ENCODE measurements at places on chromosomes 1 and 21.

DNA sequence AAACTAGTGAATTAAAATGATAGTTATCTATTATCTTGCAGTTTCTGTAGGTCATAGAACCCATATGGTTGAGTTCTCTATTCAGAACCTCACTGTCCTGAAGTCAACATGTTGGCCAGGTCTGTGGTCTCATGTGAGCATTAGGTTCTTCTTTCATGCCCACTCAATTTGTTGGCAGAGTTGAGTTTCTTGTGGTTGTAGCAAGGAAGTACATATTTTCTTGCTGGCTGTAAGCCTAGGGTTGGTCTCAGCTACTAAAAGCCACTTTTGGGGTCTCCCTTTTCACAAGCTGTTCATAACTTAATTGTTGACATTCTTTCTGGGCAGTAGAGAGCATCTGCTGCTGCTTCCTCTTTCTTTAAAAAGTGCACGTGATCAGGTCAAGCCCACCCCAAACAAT lies 1165.1 kb upstream of the NCAM2 start:
- no peak for DNase-seq

DNA sequence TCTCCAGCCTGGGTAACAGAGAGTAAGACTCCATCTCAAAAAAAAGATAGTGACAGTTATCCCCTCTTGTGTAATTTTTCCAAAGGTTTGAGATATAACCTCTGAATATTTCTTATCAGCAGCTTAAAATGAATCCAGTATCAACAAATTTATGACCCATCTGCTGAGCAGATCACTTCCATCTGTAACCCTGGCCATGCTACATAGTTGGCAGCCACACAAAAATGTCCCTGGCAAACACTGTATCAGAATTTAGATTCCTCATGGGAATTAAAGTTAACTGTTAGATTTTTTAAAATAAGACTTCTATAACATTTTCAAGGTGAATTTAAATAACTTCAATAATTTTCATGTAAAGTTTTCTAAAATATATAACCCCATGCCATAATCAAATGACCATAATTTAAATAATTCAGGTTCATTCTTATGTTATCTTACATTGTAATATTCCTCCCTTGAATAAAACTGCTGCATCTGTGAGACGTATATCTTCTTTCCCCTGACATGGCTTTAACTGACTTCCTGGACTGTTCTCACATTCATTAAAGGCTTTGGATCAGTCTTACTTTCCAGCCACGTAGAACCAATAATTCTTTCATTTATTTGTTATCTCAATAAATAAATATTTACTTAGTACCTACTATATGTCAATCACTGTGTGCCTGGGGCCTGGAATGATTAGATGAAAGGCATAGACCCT lies 5.3 kb upstream of the PRPF38B start:
- DNase-seq, result no peak

DNA sequence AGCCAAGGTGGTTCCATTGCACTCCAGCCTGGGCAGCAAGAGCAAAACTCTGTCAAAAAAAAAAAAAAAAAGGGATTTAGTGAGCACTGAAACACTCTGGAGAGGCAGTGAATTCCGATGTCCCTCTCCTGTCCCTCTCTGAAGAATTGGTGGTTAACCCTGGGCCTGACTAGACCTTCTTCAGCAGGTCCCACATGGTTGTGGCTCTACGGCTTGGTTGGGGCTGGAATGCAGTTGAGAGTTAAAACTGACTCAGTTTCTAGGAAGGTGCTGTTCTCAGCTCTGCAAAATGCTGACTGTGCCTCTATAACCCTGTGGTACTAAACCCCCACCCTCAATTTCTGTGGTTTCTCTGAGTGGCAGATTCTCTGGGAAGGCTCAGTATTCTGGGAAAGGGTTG lies 173.3 kb downstream of the SEC16B start:
- no peak for DNase-seq

DNA sequence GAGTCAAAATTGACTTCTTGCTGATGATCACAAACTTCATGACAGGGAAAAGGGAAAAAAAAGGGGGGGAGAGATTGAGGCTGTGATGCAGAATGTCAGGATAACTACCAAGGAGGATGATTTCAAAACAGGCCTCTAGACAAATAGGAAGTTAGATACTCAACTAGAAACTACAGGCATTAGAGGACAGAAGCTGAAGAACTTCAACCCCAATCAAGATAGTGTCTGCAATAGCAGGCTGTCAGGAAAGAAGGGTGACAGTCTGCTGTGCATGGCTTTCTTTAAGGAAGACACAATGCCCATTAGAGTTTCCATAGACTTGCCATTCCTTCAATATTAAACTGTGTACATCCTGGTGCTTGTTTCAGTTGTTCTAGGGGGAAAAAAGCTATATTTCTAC lies 257.2 kb downstream of the TTLL7 start:
- DNase-seq, result no peak

- no peak for DNase-seq
Measured at GRCh38 chr1:12593621-12594066, 24.4 kb downstream of the DHRS3 start.

- no peak for DNase-seq
Measured at GRCh38 chr1:185971688-185972087, 237.5 kb downstream of the HMCN1 start.

GRCh38 chr1:20359451-20360330 lies 69.0 kb downstream of the VWA5B1 start:
- DNase-seq, result no peak

DNA sequence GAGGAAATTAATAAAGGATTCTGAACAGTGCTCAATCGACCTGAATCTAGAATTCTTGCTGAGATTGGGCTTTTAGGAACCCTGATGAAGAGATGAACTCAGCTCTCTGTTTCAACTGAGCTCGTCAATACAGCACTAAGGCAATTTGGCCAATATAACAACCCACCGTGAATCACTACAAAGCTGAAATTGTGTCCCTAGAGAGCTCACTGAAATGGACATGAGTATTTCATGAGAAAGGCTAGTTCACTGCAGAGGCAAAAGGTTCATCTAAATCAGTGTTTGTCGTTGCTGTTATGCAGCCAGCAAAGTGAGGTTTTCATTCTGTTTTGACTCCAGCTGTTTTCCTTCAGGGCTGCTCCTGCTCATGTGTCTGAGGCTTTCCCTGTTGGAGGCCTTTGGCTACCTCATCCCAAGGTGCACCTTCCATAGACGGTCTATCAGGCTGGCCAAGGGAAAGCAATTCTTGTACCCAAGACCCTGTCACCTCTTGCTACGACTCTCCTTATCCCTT lies 83.5 kb downstream of the URB2 start:
- no peak for DNase-seq

DNA sequence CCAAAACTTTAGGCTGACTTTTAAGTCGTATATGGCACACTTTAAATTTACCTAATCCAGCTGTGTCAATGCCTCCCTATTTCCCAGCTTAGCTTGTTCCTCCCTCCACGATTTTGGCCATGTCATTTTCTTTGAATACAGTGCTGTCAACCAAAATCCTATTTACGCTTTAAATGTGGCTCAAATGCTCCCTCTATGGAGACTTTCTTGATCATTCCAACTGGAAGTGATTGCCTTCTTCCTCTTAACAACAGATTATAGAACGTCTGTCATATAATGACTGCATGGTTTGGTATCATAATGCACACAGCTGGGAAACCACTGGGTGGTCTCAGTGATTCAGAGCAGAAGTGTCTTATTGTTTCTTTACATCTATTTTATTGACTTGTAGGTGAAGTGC lies 18.9 kb upstream of the BATF3 start:
- DNase-seq, result no peak

DNA sequence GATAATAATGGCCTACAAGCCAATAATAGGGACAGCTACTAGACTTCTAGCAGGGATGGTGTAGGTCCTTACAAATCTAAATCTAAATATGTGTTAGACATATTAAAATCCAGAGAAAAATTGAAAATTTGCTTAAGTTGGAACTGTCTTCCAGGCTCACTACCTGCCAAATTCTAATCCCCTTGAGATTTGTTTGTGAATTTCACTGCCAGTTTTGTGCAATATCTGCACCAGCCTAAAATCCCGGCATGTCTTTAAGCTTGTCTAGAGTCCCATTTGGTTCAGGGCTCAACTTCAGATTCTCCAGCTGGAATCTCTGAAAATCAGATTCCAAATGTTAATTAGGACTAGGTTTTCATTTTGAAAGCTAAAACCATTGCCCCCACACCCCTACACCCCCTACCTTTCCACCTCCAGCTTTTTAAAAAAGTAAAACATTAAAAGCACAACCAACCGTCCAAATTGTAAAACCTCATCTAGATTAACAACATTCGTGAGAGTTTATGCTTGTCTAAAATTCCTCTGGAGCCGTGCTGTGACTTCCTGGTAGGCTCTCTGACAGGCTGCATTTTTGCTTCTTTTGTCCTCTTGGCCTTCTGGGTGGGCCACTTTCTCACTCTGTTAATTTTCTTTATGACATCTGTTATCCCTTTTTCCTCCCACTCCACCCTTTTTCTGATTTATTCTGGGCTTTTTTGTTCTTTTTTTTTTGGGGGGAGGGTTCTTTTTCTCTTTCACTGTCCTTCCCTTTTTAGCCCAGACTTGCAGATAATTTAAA lies 348.7 kb downstream of the PAPPA2 start:
- no peak for DNase-seq

- no peak for DNase-seq
Measured at GRCh38 chr1:110094931-110095654, 17.1 kb upstream of the UBL4B start.

GRCh38 chr1:222224636-222225315 lies 323.1 kb downstream of the HHIPL2 start:
- no peak for DNase-seq

- no peak for DNase-seq
Measured at GRCh38 chr21:42478504-42478903, 17.5 kb downstream of the RSPH1 start.
